ENCODE measurements at places on chromosomes 5 and 9.
A peak's percentile ranks its signal among the peaks of the same experiment; 100 is the strongest.

- DNase-seq: peak; percentile 18
These were observed 142.5 kb upstream of the RETREG1 start for GRCh38 chr5:16759147-16759773.

- no peak for DNase-seq
These were observed 18.6 kb upstream of the KDM4C start for GRCh38 chr9:6739218-6739617.

- no peak for DNase-seq
These were observed 56.3 kb downstream of the STX17 start for GRCh38 chr9:99962680-99963261.

- no peak for DNase-seq
These were observed 362.7 kb downstream of the CSNK1G3 start for GRCh38 chr5:123874600-123875201.

DNA sequence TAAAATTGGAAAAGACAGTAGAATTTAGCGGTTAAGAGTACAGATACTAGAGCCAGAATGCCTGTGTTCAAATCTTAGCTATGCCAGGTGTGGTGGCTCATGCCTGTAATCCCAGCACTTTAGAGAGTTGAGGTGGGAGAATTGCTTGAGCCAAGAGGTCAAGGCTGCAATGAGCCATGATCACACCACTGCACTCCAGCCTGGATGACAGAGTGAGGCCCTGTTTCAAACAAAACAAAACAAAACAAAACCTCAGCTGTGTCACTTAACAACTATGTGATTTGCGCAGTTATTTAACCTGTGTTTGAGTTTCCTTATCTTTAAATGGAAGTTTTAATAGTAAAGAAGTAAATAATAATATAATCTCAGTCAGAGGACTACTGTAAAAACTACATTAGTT lies 68.3 kb downstream of the TBCA start:
- no peak for DNase-seq

GRCh38 chr9:106922026-106922425 lies 59.1 kb downstream of the ZNF462 start:
- DNase-seq: no peak

GRCh38 chr5:156188016-156188415 lies 138.9 kb upstream of the SGCD start:
- DNase-seq: no peak

Data from nephron progenitor cell (in vitro differentiated cells).